ENCODE measurements at places on chromosomes 13 and 19.

DNA sequence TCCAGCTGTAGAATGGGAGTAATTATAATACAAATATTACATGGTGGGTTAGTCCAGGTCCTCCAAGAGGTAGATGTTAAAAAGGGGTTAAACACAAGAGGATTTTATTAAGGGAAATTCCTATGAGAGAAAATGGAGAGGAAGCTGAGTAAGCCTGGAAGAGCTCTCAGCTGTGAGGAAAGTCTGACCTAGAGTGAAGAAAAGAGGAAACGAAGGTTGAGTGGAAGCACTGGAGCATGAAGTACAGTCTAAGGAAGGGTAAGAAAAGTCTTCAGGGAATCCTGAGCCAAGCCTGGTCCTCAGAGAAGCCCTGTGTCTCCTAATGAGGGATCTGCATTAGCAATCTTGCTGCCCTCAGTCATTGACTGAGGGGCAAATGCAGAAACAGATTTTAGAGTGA is 506.2 kb downstream of the GPC5 start:
- no peak for DNase-seq

DNA sequence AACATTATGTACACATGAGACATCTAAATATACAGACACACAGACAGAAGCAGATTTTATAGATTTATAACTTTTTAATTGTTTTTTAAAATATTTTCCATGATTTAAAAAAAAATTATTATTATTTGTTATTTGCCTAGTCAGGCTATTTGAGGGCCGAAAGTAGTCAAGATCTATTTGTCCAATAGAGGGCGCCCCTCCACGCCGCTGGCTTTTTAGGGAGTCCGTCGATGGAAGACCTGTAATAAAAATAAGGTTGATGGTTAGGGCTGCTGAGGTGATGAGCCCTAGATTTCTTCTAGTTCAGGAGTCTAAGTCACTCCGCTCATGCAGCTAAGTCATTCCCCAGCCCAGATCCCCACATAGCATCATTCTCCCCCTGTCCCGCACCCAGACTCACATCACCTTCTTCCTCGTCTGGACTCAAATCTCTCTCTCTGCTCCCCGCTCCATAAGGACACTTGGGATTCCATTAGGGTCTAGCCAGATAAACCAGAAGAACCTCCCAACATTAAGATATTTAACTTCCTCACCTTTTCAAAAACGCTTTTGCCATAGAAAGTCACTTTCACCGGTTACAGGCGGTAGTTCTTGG is 33.9 kb upstream of the CEACAM21 start:
- DNase-seq, result peak; percentile 66

GRCh38 chr19:32649751-32650150 is 25.2 kb downstream of the ANKRD27 start:
- DNase-seq, result no peak

GRCh38 chr13:39821977-39822376 is 166.5 kb downstream of the COG6 start:
- DNase-seq, result no peak

GRCh38 chr13:20442375-20442774 is 83.3 kb downstream of the CRYL1 start:
- DNase-seq, result no peak

GRCh38 chr13:113939129-113939943 is 34.5 kb downstream of the C13orf46 start:
- no peak for DNase-seq

GRCh38 chr19:4502282-4503131 is 15.8 kb downstream of the PLIN4 start:
- DNase-seq, result no peak

- no peak for DNase-seq
Observed at GRCh38 chr19:51783372-51783771, 11.6 kb upstream of the FPR3 start.

GRCh38 chr13:79447741-79448140 is 33.2 kb upstream of the NDFIP2 start:
- no peak for DNase-seq

GRCh38 chr13:82062772-82063171 is 1721.8 kb upstream of the SPRY2 start:
- no peak for DNase-seq

DNA sequence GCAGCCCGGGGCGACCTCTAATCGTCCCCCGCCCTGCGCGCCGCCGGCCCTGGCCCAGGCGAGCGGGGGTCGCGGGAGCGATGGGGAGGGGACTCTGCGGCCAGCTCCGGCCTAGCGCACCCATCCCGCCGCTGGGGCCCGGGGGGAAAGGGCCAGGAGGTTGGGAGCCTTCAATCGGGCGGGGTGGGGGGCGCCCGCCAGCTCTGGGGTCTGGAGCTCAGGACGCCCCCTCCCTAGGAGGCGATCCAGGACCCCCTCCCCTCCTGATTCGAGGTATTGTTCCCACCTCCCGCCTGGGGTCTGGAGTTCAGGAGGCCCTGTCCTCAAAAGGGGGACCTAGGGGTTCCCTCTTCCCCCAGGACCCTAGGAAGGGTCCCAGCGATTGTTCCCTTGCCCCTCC is 430 bp downstream of the ZNF358 start:
- DNase-seq, result no peak

GRCh38 chr19:10797541-10798256 is 38.3 kb downstream of the TMED1 start:
- DNase-seq, result peak; percentile 83

- no peak for DNase-seq
Observed at GRCh38 chr19:38836159-38836982, 4.8 kb upstream of the ECH1 start.

GRCh38 chr13:24196593-24197197 is 36.2 kb downstream of the SPATA13 start:
- no peak for DNase-seq
